A172 (cell line): ENCODE measurements at places on chromosomes 16 and 17. TPM values are rescaled to one million over a fixed set of nuclear protein-coding genes. Genes with fewer than 3 reads are reported as not detected.

Gene EFCAB3
- not detected in 2 replicates for total RNA-seq

Gene SRL
- not detected in 2 replicates for total RNA-seq

Gene ELOB
- total RNA-seq: 397 and 571 TPM in 2 replicates

Gene PLEKHH3
- total RNA-seq: 32.8 and 37.0 TPM in 2 replicates

Gene MFSD6L
- total RNA-seq: not detected in 2 replicates

Gene AP2B1
- total RNA-seq: 96.1 and 98.1 TPM in 2 replicates

Gene CD300E
- total RNA-seq: not detected in 2 replicates

Gene PLLP
- 0.55 TPM in 1 of 2 replicates, not detected in the other for total RNA-seq

Gene CACNA1H
- 2.0 and 3.4 TPM in 2 replicates for total RNA-seq

Gene ACSM2A
- not detected in 2 replicates for total RNA-seq

Gene AIPL1
- total RNA-seq: not detected in 2 replicates

Gene CNTNAP4
- not detected in 2 replicates for total RNA-seq

Gene IGF2BP1
- 14.8 and 16.0 TPM in 2 replicates for total RNA-seq

Gene BICDL2
- total RNA-seq: not detected in 2 replicates

Gene PRSS21
- not detected in 2 replicates for total RNA-seq

Gene TMEM88
- total RNA-seq: not detected in 2 replicates

Gene HSF4
- 5.8 and 10.9 TPM in 2 replicates for total RNA-seq

Gene TP53TG3
- total RNA-seq: not detected in 2 replicates

Gene GRAPL
- not detected in 2 replicates for total RNA-seq

Gene GLP2R
- total RNA-seq: 0.50 and 1.7 TPM in 2 replicates

Gene ZFPM1
- 0.95 and 1.4 TPM in 2 replicates for total RNA-seq

Gene SDK2
- total RNA-seq: 0.31 and 0.69 TPM in 2 replicates

Gene SYCE1L
- 0.12 TPM in 1 of 2 replicates, not detected in the other for total RNA-seq

Gene SMIM36
- total RNA-seq: not detected in 2 replicates

Gene KCNH4
- 0.02 TPM in 1 of 2 replicates, not detected in the other for total RNA-seq

Gene DLX4
- total RNA-seq: 1.7 and 2.5 TPM in 2 replicates

Gene BCAR1
- 85.8 and 106 TPM in 2 replicates for total RNA-seq

Gene HAS3
- total RNA-seq: 0.31 and 0.38 TPM in 2 replicates

Gene NACA2
- total RNA-seq: not detected in 2 replicates

Gene MINK1
- 31.4 and 31.6 TPM in 2 replicates for total RNA-seq

Gene NBR1
- 81.9 and 93.0 TPM in 2 replicates for total RNA-seq

Gene ZNF19
- 2.1 and 5.8 TPM in 2 replicates for total RNA-seq

Gene NT5C3B
- 101 TPM in 2 replicates for total RNA-seq

Gene ADAP2
- total RNA-seq: 2.0 and 3.2 TPM in 2 replicates

Gene GRIN2C
- 0.05 and 0.69 TPM in 2 replicates for total RNA-seq

Gene ZG16B
- 1.3 and 1.8 TPM in 2 replicates for total RNA-seq
